ENCODE measurements at places on chromosomes 16 and 17.

DNA sequence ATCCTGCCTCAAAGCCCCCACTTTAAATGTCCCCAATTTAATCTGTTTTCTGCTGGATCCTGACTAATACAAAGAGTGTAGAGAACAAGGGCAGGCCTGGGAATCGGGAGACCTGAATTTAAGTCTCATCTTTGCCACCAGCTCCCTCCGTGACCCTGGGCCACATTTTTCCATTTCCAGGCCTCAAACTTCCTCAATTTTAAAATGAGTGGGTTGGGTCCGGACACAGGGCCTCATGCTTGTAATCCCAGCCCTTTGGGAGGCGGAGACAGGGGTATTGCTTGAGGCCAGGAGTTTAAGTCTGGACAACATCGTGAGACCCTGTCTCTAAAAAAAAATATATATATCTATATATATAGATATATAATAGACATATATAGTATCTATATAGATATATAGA lies 61.4 kb downstream of the SRL start:
- no peak for DNase-seq

DNA sequence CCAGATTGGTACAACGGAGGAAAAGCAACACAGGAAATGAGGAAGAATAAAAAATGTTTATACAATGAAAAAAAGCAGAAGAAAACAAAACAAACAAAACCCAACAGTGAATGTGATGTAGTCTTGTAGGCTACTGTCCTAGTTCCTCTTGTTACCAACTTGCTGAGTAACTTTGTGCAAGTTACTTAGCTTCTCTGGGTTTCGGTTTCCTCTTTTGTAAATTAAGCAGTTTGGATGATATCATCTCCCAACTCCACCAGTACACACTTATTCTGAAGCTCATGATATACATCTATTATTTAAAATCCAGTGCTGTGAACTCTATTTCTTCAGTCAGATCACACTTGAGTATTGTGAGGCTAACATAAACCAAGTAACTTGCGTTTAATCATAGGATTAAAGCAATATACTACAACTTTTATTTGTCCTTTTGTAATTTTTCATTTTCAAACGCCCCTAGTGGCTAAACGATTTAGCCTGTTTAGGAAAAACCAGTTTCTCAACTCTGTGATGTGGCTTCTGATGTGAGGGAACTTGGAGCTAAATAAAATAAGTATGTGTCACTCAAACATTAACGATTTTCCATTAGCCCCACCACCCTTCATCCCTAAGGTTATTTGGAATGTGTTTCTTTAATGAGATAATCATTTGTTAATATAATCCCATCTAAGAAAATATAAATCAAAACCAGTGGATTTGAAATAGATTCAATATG lies 1.4 kb upstream of the UNK start:
- DNase-seq = no peak

DNA sequence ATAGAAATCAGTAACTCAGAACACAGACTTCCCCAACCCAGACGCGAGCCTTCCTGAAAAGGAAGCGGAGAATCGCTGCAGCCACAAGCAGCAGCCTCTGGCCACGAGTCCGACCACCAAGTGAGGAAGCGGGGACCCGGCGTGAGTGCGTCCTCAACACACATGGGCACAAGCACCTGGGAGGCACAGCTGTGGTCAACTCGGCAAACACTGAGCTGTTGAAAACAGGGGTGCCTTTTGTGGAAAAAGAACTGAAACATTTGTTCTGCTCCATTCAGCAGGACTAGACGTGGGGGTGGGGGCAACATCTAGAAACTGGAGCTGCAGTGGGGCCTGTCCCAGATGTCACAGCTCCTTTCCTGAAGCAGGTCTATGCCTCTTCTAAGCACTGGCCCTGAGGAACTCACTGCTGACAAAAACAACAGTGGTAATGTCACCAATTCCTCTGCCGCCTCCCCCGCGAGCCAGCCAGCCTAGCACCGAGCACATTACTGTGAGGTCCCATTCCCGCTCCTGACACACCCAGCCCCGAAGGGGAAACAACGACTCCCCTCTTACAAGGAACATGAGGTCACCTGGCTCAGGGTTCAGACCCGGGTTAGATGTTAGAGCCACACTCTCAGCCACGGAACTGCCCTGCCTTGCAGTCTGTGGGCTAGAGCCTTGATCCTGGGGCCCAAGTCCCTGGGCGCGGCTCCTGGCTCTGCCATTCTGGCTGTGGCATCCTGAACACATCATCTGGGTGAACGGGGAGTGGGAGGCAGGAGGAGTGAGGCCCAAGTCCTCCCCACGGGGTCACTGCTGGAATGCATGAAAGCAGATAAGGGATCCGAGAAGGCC lies 29.0 kb downstream of the KDM8 start:
- no peak for DNase-seq

GRCh38 chr16:88459366-88460073 lies 6.4 kb downstream of the ZFPM1 start:
- no peak for DNase-seq

DNA sequence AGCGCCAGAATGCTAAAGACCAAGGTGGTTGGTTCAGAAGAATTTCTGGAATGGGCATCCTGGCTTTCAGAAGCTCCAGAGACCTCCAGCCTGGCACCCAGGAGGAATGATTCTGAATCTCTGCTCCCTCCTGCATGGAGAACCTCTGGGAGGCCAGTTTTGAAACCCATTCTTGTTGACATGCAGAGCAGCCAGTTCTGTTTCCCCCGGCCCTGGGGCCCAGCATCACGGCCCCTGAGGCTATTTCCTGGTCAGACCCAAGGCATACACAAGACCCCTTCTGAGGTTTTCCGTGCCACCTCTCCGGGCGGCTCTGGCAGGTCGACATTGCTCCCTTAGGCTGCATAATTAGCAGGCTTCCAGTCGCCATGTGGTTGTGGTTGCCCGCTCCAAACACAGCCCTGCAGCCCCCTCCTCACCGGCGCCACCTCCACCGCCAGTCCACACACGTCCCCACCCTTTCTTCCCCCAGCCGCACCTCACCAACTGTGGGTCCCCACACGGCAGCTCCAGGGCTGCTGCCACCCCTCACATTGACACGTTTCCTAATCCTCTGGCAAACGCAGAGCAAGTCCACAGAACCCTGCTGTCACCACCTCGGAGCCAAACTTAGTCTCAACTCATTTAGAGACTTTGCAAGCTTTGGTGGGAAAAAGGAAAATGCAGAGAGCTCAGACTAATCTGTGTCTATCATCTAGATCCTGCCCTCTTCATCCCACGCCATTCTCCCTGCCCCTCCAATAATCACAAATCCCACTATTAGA lies 367.1 kb downstream of the SOX9 start:
- no peak for DNase-seq

DNA sequence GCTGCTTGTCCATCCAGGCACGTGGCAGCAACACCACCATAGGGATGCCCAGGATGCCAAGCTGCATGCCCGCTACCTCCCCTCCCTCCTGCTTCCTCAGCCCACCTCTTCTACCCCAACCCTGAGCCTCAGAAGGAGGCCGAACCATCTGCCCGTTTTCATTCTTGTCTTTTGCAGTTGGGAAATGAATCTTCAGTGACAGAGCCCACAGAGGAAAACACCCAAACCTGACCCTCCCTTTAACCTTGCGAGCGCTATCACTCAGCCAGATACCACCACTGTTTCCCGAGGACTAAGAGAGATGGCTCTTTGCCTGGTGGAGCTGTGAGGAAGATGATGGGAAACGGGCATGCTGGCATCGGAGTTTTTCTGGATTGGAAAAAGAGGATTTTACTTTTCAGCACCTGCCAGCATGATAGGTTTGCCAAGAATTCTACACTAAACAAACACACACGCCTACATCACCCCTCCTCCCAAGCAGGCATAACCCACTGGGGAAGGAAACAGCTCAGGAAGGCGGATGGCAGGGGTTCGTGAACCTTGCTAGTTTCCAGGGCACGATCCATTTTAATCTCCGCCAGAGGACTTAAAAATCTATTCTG lies 457.4 kb downstream of the SLC39A11 start:
- no peak for DNase-seq

DNA sequence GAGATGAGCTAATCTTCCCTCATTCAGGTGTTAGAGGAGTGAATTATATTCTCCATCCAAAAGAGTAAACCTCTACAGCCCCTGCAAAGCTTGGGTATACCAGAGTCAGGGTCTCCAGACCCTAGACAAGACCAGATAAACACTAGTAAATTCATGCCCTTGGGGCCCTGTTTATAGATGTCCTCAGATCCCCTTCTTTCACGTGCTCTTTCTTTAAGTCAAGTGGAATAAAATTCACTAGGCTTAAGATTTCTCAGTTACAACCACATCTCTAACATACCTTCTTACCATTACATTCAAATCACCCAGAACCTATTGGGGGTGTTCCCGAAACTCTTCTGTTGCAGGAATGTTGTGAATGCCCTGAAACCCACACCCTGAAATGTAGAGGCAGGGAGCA lies 2.2 kb upstream of the C17orf58 start:
- no peak for DNase-seq

DNA sequence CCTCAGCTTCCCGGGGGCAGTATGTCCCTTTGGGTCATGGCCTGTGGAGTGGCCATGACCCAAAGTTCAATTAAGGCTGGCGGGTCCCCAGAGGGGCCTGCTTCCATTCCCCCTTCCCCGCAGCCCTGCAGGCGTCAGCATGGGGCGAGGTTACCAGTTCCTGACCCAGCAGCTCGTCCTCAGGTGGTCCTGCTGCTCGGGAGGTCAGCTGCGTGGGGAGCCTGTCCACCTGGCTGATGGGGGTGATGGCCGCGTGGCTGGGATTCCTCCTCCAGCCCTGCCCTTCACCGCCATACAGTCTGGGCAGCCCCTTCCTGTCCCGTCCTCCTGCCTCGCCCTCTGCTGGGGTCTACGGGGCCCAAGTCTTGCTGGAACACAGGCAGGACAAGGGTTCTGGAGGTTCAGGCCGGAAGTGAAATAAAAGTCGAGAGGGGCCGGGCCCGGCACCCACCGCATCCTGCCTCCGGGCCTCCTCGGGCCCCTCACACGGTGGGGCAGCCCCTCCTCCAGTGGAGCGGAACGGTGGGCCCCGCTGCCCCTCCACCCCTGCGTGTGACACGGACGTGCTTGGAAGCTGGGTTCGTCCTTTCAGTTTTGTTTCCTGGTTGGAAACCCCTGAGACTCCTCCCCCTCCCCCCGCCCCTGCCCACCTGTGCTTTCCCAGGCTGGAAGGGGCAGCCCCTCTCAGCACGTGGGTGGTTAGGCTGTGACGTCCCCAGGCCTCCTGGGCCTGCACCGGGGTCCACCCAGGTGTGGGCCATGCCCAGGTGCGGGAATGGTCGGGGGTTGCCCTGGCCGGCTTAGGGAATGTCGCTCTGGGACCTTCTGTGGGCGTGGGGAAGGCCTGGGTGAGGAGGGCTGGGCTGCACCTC lies 6.8 kb downstream of the UBALD2 start:
- DNase-seq = no peak

- DNase-seq = peak; percentile 32
These were observed 97.8 kb downstream of the NXN start for GRCh38 chr17:881778-882177.

- no peak for DNase-seq
These were observed 57.1 kb downstream of the RAB11FIP4 start for GRCh38 chr17:31448467-31449077.

DNA sequence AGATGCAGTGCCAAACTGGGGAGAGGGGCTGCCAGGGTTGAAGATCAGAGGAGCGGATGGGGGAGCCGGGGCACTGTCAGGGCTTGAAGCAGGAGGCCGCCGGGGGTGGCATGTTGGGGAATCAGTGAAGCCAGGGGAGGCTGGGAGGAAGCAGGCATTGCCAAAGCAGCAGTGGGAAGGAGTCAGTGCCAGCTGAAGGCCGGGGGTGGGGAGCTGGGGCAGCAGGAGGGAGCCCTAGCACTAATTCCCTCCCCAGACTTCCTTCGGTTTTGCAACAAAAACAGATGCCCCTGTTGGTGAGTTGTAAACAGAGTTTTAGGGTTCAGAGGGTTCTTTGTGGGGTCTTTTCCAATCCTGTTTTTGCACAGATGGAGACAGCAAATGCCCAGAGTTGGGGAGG lies 10.9 kb upstream of the TAC4 start:
- no peak for DNase-seq

- DNase-seq = no peak
These were observed 414.6 kb downstream of the SLC39A11 start for GRCh38 chr17:72677714-72678390.

DNA sequence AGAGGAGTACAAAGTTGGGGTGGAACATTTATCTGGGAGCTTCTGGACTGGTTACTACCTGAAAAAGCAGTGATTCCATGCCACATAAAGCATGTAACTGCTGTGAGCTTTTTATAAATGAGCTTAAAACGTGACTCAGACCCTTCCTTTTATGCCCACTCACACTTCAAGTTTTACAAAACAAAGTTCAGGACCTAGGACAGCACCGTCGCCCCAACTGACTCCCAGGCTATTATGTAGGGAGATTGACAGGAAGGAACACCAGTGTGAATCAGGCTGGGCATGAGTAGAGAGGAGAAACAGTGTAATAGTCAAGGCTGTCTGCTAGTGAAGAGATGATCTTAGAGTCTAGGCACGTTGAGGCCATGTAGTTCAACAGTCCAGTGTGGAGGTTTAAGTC lies 91.6 kb upstream of the DNAH9 start:
- DNase-seq = no peak

DNA sequence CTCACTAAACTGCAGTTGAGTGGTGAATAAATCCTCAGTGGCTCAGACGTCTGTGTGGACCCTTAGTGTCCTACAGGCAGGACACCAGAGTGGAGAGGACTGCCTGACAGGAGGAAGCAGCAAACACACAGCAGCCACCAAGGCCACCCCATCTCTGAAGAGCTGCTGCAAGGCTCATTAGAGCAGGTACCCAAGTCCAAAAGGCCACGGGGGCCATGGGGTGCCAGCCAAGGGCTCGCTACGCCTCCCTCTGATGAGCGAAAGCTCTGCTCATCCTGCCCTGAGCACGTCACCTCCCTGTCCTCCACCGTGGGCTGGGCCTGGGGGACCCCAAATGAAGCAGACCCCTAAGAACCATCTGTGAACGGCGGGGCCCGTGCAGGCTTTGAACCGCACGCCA lies 70.1 kb upstream of the DOC2B start:
- DNase-seq = no peak

- no peak for DNase-seq
These were observed 506.1 kb downstream of the CDH11 start for GRCh38 chr16:64615630-64616280.

- DNase-seq = no peak
These were observed 5.8 kb downstream of the THOC6 start for GRCh38 chr16:3029491-3030221.

DNA sequence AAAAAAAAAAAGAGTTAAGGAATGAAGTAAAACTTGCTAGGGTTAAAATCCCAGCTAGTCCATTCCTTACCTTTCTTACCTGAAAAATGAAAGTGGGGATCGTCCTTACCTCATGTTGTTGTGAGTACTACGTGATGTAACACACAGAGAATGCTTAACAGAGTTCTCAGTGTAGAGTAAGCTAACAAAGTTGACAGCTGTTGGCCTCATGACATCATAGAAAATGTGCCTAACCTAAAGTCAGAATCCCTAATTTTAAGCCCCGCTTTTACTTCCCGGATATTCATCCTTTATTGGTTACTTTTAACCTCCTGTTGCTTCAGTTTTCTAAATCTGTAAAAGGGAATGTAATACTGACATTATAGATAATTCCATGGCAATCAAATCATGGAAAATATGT lies 505.8 kb upstream of the HSBP1 start:
- no peak for DNase-seq

Data from NCI-H1092 (cell line).